Activated CD8-positive, alpha-beta memory T cell treated with anti-CD3 and anti-CD28 coated beads, Interleukin-2, amount 10 ng/mL, durations not matched to agents 7 days and 5 days (primary cell): ENCODE measurements at places on chromosomes 1 and 21. TPM values are rescaled to one million over a fixed set of nuclear protein-coding genes. Genes with fewer than 3 reads are reported as not detected.

GRCh38 chr1:156816561-156817328, at the start of gene SH2D2A:
SH2D2A (minus strand) TSS chr1:156816848; CDS start chr1:156816708, 140 bp downstream.
- H3K36me3 ChIP-seq = peaks cover 47% of the 10 kb centered on the region
- peak within 1 kb of the TSS; percentile 100 for H3K27ac ChIP-seq
- peaks cover 58% of the 10 kb centered on the region for H3K4me1 ChIP-seq
- H3K4me3 ChIP-seq = peak within 1 kb of the TSS; percentile 95

GRCh38 chr1:240058049-240058448, 33.6 kb upstream of the FMN2 start:
- H3K4me1 ChIP-seq = no peaks in the 10 kb centered on the region
- H3K4me3 ChIP-seq = no peak overlapping the region
- H3K27ac ChIP-seq = no peak overlapping the region
- no peaks in the 10 kb centered on the region for H3K36me3 ChIP-seq
- DNase-seq = no peak
- H3K27me3 ChIP-seq = no peaks in the 10 kb centered on the region

- no peak overlapping the region for H3K4me3 ChIP-seq
- H3K27ac ChIP-seq = no peak overlapping the region
- no peaks in the 10 kb centered on the region for H3K27me3 ChIP-seq
- peaks cover 20% of the 10 kb centered on the region for H3K36me3 ChIP-seq
These were observed 7.1 kb upstream of the CLDN19 start for GRCh38 chr1:42747125-42747524.

DNA sequence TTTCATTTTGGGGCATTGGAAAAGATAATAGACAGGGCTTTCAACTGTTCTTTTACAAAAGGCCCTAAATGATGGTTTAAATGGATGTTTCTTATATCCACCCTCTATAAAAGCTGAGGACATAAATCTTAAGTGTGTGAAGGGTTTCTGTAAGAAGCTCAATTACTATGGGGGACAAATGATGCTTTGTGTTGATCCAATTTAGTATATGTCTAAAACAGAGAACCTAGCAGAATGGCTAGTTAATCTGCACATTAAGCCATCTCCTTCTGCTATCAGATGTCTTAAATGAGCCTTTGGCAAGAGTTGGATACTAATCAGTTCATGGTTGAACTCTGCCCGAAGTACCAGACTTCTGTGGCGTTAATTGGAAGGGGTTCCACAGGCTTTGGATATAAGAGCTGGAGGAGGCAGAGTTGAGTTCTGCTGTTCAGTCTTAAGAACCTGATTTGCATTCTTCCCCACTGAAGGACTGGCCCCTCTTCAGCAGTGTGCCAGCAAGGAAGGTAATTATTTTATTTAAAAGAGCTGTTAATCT, 43.1 kb downstream of the PTGFRN start:
- no peaks in the 10 kb centered on the region for H3K27me3 ChIP-seq
- H3K4me3 ChIP-seq = no peak overlapping the region
- no peaks in the 10 kb centered on the region for H3K4me1 ChIP-seq

DNA sequence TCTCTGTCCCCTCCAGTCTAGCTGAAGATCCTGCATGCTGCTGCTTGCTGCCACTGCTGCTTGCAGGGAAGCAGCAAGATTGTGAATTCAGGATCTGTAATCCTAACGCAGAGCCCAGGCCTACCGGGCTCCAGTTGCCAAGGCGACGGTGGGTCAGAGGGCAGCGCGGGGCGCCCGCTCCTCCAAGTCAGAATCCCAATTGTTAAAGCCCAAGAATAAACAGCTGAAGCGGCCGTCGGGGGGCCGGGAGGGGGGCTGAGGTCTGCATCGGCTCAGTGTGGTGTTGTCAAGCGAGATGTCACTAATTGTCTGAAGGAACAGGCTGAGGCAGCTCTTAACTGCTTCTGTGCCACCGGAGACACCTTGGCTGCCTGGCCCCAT, 36.8 kb downstream of the AHDC1 start:
- peaks cover 15% of the 10 kb centered on the region for H3K4me1 ChIP-seq
- no peaks in the 10 kb centered on the region for H3K27me3 ChIP-seq
- DNase-seq = no peak
- H3K36me3 ChIP-seq = no peaks in the 10 kb centered on the region
- no peak overlapping the region for H3K4me3 ChIP-seq
- no peak overlapping the region for H3K27ac ChIP-seq

DNA sequence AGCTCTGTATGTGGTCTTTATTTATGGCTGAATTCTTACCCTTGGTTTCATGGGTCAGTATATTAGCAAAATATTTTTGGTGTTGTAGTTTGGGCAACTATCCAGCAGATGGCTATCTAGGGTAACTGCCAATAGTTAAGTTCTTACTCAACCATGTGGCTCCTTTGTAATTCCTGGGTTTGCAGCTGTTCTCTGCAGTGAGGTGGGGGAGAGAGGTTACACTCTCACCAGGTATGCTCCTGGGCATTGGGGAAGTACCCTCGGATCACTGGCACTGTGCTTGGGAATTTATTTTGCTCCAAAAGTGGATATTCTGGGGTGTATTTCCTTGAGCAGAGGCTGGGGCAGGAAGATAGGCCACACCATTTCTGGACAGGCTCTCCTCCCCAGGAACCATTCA, 436.7 kb upstream of the TMPRSS15 start:
- H3K4me3 ChIP-seq = no peak overlapping the region
- H3K36me3 ChIP-seq = no peaks in the 10 kb centered on the region
- no peak overlapping the region for H3K27ac ChIP-seq
- H3K4me1 ChIP-seq = no peaks in the 10 kb centered on the region

DNA sequence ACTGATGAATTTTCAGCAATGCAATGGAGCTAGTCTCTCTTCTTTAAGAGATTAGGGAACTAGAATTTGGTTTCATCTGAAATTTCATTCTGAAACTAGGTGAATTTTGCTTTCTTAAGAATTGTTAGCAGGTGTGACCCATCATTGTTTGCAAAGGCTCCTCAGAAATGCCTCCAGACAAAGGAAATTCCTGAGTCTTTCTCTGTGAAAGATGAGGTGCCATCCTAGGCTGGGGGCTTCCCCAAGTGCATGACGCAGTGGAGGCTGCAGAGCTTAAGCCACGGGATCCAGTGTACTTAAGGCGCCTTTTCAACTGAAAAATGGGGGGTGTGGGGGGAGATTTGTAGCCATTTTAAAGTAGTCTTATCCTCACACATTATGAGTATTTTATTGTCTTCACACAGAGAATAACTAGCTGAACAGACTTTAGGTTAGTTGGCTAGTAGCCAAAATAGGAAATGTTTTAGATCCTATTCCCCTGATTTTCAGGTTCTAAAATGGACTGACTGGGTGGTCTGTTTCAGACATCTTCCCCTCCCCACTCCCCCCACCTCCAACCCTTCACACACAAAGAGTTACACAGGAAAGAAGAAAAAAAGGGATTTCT, 202.0 kb downstream of the NFIA start:
- no peak for DNase-seq
- H3K27ac ChIP-seq = no peak overlapping the region
- H3K4me1 ChIP-seq = peaks cover under 1% of the 10 kb centered on the region

DNA sequence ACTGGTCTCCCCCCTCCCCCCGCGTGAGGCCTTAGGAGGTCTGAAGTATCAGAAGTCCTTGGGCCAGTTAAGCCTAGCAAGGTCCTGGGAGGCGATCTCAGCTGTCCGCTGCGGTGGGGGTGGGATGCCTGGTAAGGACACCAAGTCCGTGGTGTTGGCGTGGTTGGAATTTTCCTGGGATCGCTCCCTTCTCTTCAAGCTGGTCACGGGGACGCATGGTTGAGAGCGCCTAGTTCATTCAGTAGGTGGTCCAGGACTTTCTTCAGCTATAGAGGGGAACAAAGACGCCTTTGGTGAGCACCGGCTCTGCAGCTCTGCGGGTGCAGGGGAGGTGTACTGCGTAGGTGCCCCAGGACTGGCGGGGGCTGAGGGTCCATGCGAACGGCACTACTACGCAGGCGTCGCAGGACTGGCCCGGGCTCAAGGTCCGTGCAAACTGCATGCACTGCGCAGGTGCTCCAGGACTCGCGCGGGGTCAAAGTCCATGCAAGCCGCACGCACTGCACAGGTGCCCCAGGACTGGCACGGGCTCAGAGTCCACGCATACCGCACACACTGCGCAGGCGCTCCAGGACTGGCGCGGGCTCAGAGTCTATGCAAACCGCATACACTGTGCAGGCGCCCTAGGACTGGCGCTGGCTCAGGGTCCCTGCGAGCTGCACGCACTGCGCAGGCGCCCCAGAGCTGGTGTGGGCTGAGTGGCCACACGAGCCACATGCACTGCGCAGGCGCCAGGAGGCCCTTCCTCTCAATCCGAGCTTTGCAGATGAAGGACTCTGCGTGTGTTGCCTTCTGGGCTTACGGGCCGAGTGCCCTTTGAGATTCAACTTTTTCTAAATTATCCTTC, 36.6 kb upstream of the HMGN1 start:
- no peaks in the 10 kb centered on the region for H3K27me3 ChIP-seq
- H3K36me3 ChIP-seq = peaks cover 4% of the 10 kb centered on the region
- peak overlapping the region; percentile 78 for H3K27ac ChIP-seq

DNA sequence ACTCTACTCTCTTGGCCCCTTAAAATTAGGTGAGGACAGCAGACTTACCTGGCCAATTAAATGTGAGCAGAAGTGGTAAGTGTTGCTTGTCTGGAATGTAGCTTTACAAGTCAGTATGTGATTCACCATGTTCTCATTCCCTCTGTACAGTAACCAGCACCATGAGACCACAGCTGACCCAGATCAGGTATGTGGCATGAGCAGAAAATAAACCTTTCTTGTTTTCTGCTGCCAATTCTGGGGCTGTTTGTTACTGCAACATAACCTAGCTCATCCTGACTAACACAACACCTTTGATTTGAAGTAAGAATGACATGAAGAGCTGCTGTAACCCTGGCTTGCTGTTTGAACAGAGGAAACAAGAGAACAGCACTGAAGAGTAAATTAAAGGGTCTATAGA, 24.9 kb downstream of the ITPKB start:
- peaks cover 37% of the 10 kb centered on the region for H3K36me3 ChIP-seq
- no peak for DNase-seq
- H3K27me3 ChIP-seq = no peaks in the 10 kb centered on the region
- H3K27ac ChIP-seq = no peak overlapping the region
- H3K4me1 ChIP-seq = peaks cover 79% of the 10 kb centered on the region

- H3K27ac ChIP-seq = no peak overlapping the region
- peaks cover 34% of the 10 kb centered on the region for H3K27me3 ChIP-seq
- H3K36me3 ChIP-seq = no peaks in the 10 kb centered on the region
- H3K4me1 ChIP-seq = no peaks in the 10 kb centered on the region
- no peak overlapping the region for H3K4me3 ChIP-seq
These were observed 8.8 kb downstream of the RAB7B start for GRCh38 chr1:205994346-205994745.

- no peaks in the 10 kb centered on the region for H3K36me3 ChIP-seq
- peak overlapping the region; percentile 46 for H3K4me3 ChIP-seq
- peak overlapping the region; percentile 63 for H3K27ac ChIP-seq
- DNase-seq = peak; percentile 71
- H3K27me3 ChIP-seq = peaks cover 4% of the 10 kb centered on the region
These were observed 38.7 kb upstream of the TTC34 start for GRCh38 chr1:2840036-2840809.

RGS4 gene
- not detected for total RNA-seq

OR10J1 gene
- not detected for total RNA-seq

PPIAL4G gene
- total RNA-seq = 0.26 TPM

TNFAIP8L2 gene
- total RNA-seq = 17.6 TPM

C1QTNF12 gene
- 2.0 TPM for total RNA-seq

HMGCL gene
- 29.0 TPM for total RNA-seq

ADCY10 gene
- total RNA-seq = 0.32 TPM

SHE gene
- total RNA-seq = not detected

KRTAP7-1 gene
- total RNA-seq = not detected

GCSAML gene
- total RNA-seq = not detected
